Pulmonary artery endothelial cell (primary cell): ENCODE measurements at places on chromosomes 1 and 21.

GRCh38 chr1:70239940-70240339, 18.8 kb downstream of the SRSF11 start:
- DNase-seq = no peak

- no peak for DNase-seq
These were observed 91.1 kb downstream of the SMYD2 start for GRCh38 chr1:214372092-214372491.

GRCh38 chr1:204445860-204446412, 34.3 kb upstream of the PPP1R15B start:
- no peak for DNase-seq

- no peak for DNase-seq
These were observed 498.9 kb downstream of the ADGRL2 start for GRCh38 chr1:82299656-82300055.

DNA sequence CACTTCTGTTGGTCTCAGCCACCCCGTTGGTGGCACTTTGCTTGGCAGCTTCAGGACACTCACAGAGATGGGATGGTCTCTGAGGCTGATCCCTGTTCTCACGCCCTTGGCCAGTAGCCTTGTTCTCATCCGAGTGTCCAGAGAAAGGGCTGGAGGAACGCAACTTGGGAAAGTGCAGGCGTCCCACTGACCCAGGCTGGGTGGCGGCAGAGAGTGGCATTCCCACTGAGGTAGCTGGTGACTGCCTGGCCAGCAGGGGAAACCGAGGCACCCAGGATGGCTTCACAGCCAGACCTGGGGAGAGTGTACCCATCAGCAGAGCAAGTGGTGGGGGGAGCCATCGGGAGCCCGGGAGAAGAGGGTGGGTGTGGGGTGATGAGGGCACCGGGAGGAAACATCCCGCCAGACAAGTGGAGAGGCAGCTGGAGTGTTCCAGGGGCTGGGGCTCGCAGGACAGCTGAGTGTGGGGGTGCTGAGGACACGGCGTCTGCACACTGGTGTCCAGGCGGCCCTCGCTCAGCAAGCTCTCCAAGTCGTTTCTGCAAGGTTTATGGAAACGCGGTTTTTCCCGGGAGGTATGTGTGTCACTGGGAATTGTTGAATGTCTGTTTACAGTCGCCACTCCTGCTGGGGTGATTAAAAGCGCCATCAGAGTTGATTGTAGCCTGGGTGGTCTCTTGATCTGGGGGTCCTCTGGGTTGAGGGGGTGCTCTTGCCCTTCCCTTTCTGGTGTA, 97.8 kb downstream of the SIK1 start:
- no peak for DNase-seq

- no peak for DNase-seq
These were observed 98.5 kb upstream of the CTTNBP2NL start for GRCh38 chr1:112297536-112297935.

DNA sequence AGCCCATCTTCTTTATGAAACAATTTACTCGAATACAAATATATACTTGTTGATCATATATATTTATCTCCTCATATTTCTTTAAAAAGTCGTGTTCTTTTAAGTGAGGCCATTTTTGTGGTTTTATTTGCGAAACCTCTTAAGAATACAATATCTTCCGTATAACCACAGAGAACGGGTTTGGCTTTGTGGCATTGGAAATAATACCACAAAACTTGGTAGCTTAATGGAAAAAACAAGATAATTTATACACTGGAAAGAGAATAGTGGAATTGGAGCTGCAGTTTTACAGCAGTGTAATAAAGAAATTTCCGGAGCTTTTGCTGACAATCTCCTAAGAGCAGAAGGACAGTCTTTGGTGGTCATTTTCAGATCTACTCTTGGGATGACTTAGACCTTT, 29.4 kb downstream of the PTGFR start:
- no peak for DNase-seq

DNA sequence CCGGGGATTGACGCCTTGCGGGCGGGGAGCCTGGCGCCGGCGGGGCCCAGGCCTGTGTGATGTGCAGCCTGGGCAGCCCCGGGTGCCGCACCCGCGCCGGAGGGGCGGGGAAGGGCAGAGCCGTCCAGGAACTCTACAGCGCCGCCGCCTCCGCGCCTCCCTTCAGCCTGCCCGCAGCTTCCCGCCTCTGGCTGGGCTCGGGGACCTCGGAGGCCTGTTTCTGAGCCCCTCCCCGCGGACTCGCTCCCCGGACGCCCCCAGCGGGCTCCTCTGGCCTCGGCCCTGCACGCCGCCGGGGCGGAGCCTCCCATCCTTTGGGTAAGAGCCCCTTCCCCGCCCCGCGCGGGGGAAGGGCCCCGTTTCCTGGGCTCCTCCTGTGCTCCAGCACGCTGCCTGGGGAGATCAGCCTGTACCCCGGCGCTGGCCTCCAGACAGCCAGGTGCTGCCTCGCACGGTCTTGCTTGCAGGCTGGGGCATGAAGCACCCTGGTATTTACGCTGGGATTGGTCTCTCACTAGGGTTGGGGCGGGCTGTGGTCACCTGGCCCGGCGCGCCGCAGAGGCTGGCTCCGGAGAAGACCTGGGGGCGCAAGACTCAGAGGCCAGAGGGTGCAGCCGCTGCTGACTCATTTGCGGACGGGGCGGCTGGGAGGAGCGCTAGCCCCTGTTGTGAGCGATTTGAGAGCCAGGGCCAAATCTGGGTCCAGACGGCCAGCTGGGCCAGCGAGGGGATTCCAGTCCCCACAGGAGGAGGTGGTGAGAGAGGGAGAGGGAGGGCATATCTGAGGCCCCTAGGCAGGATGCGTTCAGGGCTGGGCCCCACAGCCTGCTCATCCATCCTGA, 5.7 kb upstream of the ACOT11 start:
- DNase-seq = no peak

- DNase-seq = no peak
These were observed 21.8 kb downstream of the C1orf116 start for GRCh38 chr1:207010726-207011125.

DNA sequence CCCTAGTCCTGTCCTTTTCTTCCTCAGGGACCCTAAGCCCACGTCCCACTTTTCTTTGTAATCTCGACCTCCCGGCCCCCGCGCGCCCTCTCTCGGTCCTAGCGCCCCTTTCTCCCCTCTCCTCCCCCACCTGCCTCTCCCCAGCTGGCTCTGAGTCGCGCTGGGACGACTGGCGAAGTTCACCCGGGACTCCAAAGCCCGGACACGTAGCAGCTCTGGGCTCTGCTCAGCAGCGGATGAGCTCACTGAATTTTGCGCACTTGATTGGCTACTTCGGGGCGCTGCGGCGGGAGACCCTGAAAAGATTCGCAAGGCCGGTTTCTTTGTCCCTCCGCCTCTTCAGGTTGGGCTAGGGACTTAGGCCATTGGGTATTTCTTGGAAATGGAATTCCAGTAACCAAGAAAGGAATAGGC, 16.3 kb upstream of the ACKR1 start:
- DNase-seq = no peak

- no peak for DNase-seq
These were observed 605 bp upstream of the RABGGTB start for GRCh38 chr1:75785320-75785982.

GRCh38 chr1:98099501-98099900, 178.7 kb upstream of the DPYD start:
- DNase-seq = no peak

- no peak for DNase-seq
These were observed 61.5 kb downstream of the ARHGEF16 start for GRCh38 chr1:3515774-3516480.

DNA sequence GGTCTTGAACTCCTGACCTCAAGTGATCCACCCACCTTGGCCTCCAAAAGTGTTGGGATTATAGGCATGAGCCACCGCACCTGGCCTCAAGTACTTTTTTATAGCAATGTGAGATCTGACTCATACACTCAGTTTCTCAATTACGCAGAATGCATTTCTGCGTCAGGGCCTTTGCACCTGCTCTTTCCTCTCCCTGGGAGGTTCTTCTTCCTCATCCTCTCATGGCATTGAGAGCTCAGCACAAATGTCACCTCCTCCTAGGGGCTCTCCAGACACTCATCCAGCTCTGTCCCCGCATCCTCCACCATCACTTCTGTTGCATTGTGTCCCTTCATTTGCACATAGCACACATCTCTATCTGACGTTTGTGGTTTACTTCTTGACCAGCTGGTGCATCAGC, 418.8 kb downstream of the PTPRU start:
- DNase-seq = no peak

DNA sequence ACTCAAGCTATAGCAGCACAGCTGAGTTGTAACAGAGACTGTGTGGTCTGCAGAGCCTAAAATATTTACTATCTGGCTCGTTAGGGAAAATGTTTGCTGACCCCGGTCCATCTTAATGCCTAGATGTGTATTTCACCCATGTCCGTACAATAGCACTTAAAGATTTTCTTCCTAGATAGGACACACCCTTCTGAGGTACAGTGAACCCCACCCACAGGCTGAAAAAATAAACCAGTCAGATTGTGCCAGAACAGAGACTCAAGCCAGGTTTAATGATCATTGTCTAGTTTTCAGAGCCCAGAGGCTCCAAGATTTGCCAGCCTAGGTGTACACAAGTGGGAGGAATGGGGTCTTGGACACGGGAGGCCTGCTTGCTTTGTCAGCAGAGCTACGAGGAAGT, 5.6 kb downstream of the AMIGO1 start:
- DNase-seq = no peak

DNA sequence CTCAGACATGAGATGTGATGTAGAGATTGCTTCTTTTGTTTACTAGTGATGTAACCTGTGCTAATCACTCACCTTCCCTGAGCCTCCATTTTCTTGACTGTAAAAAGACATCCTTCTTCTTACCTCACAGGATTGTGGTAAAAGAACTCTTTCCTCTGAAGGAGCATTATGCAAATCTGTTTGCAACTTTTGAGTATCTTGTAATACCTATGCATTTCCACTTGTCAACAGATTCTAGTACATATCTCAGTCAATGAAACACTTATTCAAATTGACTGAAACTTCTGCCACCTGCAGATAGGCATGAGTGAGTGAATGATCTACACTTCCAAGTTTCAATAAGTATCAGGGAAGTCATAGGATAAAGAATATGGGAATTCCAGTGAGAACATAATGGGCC, 174.7 kb downstream of the HHIPL2 start:
- DNase-seq = no peak

GRCh38 chr1:47207803-47208373, 18.1 kb upstream of the PDZK1IP1 start:
- DNase-seq = no peak

DNA sequence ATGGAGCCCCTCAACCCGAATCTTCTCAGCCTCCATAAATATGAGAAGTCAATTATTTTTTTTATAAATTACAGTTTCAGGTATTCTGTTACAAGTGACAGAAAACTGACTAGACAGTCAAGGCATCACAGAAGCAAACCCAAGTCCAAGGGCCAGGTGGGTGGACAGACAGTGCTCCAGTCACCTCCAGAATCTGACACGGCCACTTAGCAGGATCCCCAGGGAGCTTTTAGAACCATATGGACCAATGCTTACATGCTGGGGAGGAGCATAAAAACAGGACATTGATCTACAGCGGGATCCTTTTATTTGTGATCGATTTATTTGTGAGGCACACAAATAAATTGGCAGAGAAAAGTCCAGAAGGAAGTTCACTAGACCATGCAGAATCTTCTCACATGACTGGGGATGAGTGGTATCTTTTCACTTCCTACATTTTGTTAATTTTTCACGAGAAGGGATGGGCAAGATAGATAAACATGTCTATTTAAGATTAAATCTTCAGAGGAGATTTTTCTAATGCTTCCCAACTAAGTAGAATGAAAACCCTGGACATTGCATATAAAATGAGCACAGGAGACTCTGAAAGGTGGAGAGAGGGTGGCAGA, 15.0 kb downstream of the ZNF496 start:
- no peak for DNase-seq

GRCh38 chr21:41964171-41964570, 10.4 kb upstream of the C2CD2 start:
- DNase-seq = no peak

GRCh38 chr1:101592845-101593244, 356.0 kb downstream of the S1PR1 start:
- no peak for DNase-seq

GRCh38 chr1:938088-938683, 14.5 kb downstream of the SAMD11 start:
- DNase-seq = no peak

GRCh38 chr1:917076-917459, 6.7 kb upstream of the SAMD11 start:
- DNase-seq = no peak

DNA sequence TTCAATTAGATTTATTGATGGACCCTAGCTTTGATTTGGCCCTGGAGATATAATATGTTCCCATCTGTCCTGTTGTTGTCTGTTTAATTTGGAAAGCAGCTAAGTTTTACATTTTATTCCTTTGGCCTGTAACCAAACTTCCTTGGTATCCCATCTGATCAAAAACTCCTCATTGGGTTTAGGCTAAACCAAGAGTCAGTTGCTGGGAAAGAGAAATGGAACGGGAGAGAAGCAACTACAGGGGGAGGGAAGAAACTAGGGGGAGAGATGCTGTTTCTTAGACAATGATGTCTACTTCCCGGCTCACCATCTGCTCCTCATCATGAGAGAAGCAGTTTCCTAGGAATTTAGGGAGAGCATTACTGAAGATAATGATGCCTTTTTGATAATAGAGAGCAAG, 141.8 kb downstream of the SYT2 start:
- no peak for DNase-seq

- DNase-seq = no peak
These were observed 39.6 kb upstream of the KIF21B start for GRCh38 chr1:201063145-201063544.

DNA sequence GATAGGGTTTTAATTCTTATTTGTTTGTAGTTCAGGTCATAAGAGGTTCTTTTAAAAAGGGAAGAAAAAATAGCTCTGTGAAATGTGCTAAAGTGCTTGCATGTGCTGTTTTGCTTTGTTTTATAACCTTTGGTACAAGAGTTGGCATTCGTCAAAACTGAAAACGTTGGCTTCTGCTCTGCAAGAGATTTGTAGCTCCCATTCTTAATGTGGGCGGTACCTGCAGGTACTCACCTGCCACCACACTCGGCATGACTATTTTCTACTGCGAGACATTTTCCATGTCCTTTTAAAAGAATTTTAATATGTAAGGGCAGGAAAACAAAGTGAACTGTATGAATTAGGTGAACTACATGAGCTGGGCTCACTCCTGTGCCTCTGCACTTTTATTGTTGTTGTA, 92.6 kb downstream of the ADARB1 start:
- DNase-seq = no peak

- no peak for DNase-seq
These were observed 116.0 kb upstream of the KCNJ6 start for GRCh38 chr21:38032082-38032801.

GRCh38 chr1:166971252-166971651, 4.1 kb downstream of the ILDR2 start:
- DNase-seq = no peak

- DNase-seq = no peak
These were observed 1260.7 kb upstream of the PRMT6 start for GRCh38 chr1:105795741-105796140.

DNA sequence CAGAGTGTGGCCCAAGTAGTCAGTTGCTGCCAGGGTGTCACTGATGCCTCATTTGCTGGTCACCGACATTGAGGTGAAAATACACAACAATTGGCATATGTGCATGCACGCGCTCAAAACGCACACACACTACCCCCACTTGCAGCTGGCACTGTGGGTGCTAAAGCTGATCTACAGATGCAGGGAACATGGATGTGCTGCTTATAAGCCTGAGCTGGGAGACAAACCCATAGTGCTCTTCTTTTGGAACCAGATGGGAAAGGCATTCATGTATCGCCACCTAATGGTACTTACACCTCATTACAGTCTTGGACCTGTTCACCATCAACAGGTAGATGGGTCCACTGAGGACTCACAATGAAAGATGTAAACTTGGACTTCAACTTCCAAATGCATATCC, 70.3 kb upstream of the CAMK1G start:
- no peak for DNase-seq

- DNase-seq = no peak
These were observed 8.9 kb downstream of the CASP9 start for GRCh38 chr1:15515022-15515663.
